Activated T-cell treated with anti-CD3 and anti-CD28 coated beads, Interleukin-2, amount 50 U/mL, for 48 hours (primary cell): ENCODE measurements at places on chromosomes 11 and 22.

- DNase-seq, result no peak
These were observed 6.8 kb downstream of the OR4D10 start for GRCh38 chr11:59479906-59480305.

- no peak for DNase-seq
These were observed 220.6 kb downstream of the NTM start for GRCh38 chr11:131591051-131591461.

DNA sequence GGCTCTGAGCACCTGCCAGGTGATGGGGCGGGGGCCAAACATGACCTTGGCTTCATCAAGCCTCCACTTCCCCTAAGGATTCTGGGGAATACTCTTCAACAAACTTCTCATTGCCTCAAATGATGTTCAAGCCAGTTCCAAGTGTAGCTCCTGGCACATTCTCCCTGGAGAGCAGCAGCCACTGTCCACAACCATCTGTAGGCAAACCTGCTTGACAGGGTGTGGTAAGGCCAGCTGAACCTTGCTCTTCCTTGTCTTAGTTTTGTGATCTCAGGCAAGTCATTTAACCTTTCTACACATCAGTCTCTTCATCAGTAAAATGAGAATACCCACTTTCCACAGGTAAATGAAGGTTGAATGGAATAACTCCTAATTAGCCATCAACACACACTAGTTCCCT is 323.3 kb downstream of the TENM4 start:
- DNase-seq, result no peak

- no peak for DNase-seq
These were observed 47.4 kb downstream of the ISX start for GRCh38 chr22:35113341-35113740.

- DNase-seq, result no peak
These were observed 50.1 kb upstream of the SHANK2 start for GRCh38 chr11:71302534-71302909.
